ENCODE measurements at places on chromosomes 7 and 10.

DNA sequence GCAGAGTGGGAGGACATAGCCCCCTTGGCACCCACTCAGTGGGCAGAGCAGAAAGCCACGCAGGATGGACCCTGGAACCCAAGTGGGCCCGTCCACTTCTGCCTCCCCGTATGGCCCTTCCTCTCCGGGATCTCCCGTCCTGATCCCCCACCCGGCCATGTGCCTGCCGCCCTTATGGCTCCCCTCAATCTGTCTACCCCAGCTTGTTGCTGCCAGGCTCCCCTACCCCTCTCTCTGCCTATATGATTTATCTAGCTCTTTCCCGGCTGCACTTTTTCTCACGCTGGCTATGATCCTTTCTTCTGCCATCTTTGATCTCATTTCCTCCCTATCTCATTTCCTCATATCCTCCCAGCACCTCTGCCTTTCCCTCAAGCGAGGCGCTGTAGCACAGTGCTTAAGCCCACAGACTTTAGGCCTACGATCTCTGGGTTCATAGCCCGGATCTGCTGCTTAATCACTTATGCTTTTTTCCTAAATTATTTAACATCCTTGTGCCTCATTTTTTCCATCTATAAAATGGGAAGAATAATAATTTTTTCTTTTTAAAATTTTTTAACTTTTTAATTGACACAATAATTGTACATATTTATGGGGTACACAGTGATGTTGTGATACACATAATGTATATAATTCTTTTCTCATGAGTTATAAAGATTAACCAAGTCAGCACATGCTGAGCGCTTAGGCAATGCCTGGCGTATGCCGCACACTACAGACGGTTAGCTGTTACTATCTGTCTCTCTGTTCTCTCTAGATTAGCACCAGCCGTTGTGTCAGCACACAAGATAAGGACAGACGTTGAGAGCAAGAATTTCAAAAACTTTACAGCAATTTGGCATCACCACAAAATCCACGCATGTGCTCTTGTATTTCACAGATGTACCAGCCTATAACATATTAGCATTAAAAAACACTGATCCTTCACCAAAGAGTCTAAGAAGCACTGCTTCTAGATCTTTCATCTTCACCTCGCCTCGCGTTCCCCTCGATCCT lies 18.1 kb downstream of the KCNH2 start:
- no peak for DNase-seq

DNA sequence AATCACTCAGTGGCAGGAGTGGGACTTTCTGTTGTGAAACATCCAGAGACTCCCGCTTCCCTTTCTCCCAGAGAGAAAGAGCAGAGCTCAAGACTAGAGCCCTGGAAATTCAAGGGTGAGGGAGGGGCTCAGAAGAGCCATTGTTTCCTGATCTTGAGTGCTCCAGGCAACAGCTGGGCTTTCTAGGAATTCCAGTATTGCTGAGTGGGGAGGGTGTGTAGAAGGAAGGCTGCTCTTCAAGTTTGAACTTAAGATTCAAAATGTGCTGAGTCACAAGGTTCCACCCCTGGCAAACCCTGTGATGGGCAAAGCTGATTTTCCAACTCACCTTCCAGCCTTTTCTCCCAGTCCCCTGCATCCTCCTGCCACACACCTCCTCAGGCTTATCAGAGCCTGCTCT lies 42.3 kb upstream of the MSRB2 start:
- no peak for DNase-seq

DNA sequence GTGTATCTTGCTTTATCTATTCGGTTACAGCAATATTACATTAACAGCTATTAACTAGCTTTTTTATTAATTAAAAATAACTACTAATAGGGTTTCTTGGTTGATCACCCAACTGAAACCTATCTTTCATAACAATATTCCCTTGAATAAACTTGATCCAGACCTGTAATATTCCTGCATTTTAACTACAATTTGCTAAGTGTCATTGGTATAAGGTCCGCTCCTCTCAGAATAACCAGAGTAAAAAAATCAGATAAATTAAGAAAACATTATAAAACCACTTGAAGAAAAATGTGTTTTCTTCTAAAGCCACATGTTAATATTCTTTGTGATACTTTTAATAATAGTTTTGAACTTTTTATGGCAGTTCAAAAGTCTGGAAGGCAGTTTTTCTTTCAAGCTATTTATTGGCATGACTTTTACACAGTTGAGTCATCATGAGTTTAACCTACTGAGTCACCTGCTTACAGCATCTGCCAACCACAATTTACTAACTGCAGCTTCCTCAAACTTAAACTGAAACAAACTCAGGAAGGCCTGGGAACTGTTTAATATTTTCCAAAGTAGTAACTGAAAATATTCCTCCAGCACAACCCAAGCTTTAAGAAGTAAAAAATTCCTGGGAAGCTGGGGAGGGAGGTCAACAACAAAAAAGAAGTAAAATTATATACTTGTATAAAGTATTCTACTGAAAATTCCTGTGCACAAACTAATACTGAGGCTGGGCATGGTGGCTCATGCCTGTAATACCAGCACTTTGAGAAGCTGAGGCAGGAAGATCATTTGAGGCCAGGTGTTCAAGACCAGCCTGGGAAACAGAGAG lies 103.2 kb downstream of the NRBF2 start:
- DNase-seq = no peak

DNA sequence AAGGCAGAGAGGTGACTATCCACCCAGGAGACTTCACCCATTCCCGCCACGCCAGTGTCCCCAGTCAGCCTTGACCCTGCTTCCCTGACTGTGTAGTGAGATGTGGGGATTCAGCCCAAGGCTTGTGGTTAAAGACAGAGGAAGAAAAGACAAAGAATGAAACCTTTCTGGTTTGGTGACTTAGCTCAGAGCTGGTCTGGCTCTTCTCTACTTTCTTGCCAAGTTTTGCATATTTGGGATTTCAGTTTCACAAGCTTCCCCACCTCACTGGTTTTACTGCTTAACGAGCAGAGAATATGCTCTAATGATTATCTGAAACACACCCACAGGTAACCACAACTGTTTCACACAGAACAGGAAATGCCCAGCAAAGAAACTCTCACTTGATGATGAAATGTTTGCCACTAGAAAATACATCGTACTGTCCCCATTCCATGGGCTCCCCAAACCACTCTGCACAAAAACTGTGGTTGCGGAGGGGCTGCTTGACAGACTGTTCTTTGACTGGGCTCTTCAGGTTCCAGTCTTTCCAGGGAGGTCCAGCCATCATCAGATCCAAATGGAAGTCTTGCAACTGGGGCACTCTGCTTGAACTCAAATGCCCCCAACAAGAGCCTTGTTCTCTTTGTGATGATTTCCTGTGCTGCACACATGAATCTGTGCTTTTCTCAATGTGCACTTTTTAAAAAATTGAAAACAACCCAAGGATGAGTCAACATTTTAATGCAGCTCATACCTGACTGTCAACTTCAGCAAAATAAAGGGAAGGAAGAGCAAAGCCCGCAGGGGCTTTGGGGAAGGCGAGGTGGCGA lies 95.5 kb downstream of the CTBP2 start:
- DNase-seq = no peak

GRCh38 chr10:31855033-31855432 lies 73.6 kb downstream of the ARHGAP12 start:
- no peak for DNase-seq

DNA sequence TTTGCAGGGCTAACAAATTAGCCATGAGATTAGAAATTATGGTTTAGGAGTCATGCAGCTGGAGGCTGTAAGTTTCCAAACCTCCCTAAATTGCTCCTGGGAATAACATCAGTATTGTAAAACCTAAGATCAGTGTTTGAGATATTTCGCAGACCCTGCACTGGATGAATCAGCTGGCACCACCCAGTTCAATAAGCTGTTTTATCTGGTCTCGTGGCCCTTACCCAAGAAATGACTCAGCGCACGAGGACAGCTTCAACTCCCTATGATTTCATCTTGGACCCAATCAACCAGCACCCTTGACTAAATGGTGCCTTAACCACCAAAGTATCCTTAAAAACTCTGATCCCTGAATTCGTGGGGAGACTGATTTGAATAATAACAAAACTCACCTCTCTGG lies 482.0 kb upstream of the PCDH15 start:
- DNase-seq = no peak

DNA sequence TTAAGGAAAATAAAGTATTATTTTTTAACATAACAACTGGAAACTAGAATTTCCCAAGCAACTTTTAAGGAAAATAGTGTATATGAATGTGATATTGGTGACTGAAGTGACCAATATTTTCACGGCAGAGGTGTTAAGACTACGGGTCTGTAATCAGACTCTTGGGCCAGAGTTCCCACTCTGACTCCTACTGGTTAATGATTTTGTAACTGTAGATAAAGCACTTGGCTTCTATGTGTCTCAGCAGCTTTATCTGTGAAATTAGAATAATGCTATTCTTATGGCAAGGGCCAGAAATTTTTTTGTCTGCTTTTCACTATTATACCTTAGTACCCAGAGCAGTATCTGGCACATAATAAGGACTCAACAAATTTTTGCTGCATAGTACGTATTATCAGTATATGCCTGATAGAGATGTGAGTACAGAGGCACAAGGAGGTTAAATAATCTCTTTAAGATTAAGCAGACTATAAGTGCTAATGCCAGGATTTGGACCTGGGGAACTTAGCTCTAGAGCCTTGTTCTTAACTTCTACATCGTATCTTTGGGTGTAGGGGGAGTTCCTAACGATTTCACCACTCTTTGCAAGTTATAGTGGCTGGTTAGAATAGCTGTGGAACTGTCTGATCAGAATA lies 186.1 kb upstream of the SLC26A5 start:
- no peak for DNase-seq

DNA sequence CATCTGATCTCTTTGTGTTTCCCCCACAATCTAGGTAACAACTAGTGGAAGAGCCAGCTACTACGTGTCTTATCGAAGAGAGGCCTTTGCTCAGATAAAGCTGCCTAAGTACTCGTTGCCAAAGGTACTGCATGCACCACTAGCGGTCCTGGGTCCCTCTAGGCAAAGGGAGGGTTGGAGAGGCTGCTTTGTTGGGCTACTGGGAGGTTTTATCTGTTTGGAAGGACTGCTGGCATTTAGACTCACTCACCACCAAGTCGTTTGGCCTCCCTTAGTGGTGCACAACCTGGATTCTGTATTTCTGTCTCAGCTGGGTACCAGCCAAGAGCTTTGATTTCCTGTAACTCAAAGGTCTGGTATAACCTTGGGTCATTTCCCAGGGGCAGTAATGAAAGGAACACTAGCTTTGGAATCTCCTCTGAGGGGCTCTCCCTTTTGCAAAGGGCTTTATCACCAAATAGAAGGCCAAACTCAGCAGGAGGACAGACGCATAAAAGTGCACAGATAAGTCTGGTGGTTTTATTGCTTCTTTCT lies 498.3 kb downstream of the SORCS3 start:
- DNase-seq = no peak

DNA sequence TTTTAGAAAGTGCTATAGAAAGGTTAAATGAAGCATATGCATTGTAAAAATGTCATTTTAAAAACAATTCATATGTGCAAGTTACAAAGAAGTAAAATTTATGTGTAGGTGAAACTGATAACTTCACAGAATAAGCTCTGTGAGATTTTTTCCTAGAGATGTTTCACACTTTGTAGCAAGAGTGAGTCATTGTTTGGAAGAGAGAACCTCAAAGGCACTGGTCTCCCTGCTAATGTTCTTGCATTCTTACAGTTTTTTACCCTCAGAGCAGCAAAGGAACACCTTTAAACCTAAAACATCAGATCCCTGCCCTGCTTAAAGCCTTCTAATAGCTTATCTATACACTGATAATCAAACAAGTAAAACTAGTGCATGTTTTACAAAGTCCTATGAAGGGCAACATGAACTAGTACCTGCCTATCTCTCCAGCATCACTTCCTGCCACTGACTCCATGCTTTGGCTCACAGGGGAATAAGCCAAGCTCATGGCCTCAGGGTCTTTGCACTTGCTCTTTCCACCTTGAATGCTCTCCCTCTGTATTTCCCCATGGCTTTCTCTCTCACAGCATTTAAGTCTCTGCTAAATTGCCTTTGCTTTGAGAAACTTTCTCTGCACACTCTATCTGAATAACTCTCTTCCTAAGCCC lies 997.0 kb downstream of the GATA3 start:
- no peak for DNase-seq

DNA sequence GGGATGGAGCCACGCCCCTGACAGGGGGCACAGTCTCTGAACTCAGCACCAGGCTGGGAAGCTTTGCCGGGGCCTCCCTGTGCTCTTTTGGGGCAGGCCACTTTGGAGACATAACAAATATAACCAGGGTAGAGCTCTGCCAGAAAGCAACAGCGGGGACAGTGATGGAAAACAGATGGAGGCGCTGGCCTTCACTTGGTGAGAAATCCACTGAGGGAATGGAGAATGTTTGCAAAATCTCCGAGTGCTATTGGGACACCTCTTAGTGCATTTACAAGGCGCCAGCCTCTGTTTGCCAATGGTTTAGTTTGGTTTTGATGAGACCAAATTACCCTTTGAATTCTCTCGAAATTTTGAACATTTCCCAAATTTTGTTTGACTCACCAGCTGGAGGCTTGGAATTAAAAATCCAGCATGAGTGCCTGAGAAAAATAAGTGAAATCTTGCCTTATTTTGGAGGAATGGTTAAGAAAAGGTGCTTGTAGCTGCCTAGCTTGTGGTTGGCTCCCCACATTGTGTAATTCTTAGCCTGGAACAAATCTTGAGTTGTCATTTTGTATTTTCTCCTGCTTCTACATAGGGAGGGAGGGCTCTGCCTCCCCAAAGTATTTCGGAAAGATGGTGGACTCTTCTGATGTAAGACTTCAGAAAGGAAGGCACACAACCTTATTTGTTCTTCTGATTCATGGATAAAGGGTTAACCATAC lies 980.5 kb downstream of the LRMDA start:
- DNase-seq = no peak

GRCh38 chr10:101780187-101780817 lies 2.9 kb downstream of the NPM3 start:
- no peak for DNase-seq

DNA sequence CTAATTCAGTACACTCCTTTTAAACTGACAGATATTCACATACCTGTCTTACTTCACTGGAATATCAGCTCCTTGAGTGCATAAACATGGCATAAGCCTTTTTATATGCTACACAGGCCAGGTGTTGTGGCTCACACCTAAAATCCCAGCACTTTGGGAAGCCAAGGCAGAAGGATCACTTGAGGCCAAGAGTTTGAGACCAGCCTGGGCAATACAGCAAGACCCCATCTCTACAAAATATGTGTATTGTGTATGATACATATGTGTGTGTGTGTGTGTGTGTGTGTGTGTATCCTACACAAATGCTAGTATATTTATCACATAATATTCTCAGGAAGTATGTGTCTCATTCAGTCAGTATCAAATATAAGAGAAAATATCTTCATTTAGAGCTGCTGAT lies 45.3 kb downstream of the DNAJC12 start:
- no peak for DNase-seq
